HCEC 1CT (cell line): ENCODE measurements at places on chromosomes 16 and 17.

DNA sequence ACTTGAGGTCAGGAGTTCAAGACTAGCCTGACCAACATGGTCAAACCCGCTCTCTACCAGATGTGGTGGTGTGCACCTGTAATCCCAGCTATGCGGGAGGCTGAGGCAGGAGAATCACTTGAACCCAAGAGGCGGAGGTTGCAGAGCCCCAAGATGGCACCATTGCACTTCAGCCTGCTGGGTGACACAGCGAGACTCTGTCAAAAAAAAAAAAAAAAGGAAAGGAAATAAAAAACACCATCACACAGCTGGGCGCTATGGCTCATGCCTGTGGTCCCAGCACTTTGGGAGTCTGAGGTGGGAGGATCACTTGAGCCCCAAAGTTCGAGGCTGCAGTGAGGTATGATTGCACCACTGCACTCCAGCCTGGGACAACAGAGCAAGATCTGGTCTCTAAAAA is 13.3 kb upstream of the SBK1 start:
- DNase-seq = no peak

GRCh38 chr17:64938290-64938689 is 19.0 kb upstream of the LRRC37A3 start:
- DNase-seq = no peak

- peak; percentile 23 for DNase-seq
These were observed 16.3 kb downstream of the SCPEP1 start for GRCh38 chr17:56994009-56994792.

- no peak for DNase-seq
These were observed 37.2 kb downstream of the MYH10 start for GRCh38 chr17:8593276-8593675.

- no peak for DNase-seq
These were observed 1.6 kb downstream of the SEZ6 start for GRCh38 chr17:29004081-29004692.

- no peak for DNase-seq
These were observed 45.3 kb downstream of the WNT3 start for GRCh38 chr17:46773221-46773605.
